Cardiac septum (tissue), 1 donor: ENCODE measurements at places on chromosomes 12 and 14. TPM values are rescaled to one million over a fixed set of nuclear protein-coding genes. Genes with fewer than 3 reads are reported as not detected.

DNA sequence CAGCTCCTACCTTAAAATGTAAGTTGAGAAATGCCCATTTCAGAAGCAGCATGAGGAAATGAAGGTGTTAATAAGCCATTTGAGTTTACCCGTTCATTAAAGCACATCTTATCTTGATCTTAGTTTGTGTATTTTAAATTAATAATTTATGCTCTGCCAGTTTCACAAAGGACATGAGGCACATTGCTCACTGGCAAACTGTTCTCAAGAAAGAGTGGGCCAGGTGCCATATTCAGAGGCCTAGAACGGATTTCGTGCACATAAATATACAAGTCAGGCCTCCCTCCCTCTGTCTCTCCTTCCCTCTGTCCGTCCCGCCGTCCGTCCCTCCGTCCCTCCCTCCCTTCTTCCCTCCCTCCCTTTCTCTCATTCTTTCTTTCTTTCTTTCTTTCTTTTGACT, 29.5 kb downstream of the CPM start:
- no peak for DNase-seq

DNA sequence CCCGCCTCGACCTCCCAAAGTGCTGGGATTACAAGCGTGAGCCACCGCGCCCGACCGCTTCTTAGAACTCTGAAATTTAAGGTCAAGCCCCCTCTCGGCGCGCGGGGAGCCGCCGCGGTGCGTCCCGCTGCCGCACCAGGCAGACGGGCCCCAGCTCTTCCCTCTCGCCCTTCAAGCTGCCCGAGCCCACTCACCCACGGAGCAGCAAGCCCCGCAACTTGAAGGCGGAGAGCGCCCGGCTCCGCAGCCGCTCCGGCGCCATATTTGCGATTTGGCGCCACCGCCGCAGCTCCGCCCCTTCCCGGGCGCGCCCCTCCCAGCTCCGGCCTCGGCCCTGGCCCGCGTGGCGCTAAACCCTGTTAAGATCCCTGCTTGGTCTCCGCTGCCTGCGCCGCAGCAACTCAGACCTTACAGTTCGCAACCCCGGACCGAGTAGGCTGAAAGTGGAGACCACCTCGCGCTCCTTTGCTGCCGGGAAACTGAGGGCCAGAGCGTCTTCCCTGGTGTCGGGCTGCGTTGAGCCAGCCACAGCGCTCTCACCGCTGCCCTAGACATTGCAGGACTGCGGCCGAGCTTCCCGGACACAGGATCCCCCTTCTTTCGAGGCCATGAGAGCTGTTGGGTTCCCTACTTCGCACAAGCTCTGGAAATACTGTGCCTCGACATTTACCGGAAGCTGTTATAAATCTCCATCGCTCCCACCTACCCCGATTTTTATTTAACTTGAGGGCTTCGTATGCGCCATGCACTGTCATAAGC, at the start of gene POLE2:
Gene POLE2, minus strand, starts transcription at position 273 of the 759 bp plus-strand sequence. Its CDS starts 11 bp downstream, at position 262.
- DNase-seq, result peak; percentile 87

DNA sequence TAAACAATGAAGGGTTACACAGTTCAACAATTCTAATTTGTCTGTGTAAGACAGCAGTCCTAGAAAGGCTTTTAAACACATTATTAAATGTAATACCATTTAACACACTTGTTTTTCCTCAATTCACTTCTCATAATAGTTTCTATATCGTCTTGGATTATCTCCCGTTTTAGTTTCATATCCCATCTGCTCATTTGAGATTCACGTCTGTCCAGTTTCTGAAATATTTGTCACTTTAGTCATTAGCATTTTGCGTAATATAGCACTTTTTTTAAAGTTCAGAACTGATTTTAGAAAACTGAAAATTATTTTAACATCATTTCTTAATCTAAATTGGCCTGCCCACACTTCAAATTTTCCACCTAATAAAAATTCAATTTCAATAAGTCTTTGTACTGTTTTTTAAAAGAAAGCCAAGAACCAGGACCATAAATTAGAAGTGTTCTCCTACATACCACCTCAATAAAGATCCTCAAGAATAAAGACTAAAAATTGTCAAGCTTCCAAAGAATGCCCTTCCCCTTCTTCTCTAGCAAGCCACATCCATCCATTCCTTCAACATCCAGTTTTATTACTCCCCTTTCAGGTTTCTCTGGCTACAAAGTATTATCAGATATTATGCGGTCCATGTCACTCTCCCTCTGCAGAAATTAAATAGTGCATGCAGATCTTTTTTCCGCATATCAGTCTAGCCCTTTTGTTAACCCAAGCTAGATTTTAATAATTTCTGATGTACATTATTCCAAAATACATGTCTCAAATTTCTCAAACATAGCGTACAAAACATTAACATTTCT, 11.9 kb downstream of the MED13L start:
- DNase-seq, result no peak

- DNase-seq, result no peak
These were observed 188.9 kb upstream of the FOXG1 start for GRCh38 chr14:28577711-28578131.

- DNase-seq, result no peak
These were observed 88.7 kb downstream of the ACADS start for GRCh38 chr12:120814203-120814902.

- DNase-seq, result no peak
These were observed 33.8 kb downstream of the DMAC2L start for GRCh38 chr14:50345846-50346422.

DNA sequence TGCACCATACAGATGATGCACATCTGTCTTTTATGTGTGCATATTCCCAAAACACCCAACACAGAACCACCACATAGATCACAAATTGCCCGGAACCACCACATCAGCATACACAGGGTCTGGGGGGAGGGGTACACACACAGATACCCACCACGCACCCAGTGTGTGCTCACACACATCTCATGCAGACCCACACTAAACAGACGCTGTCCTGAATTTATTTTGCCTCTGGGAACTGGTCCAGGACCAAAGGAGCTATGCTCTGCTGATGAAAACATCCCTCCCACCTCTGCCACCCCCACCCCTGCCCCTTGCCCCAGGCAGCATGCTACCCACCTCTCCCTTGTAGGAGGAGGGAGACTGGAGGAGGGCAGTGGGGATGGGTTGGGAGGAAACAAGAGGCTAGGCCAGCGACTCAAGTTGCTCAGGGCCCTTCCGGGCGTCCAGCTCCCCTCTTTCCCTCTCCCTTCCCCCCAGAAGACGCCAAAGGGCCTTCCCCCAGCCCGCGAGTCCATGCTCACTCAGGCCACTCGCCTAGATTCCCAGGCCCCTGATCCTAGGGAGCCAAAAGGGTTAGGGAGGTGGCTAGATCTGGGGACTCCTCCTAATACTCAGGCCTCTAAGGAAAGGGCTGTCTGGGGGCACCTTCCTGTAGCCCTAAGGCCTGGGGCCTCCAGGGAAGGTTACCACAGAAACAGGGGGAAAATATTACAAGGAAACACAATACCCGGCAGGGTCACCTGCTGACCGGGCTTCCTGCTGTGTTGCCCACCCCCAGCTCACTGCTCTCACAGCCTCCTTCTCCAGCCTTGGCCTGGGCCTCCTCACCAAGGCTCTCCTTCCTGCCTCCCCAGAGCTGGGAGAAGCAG, 3.1 kb downstream of the HDAC7 start:
- no peak for DNase-seq

DNA sequence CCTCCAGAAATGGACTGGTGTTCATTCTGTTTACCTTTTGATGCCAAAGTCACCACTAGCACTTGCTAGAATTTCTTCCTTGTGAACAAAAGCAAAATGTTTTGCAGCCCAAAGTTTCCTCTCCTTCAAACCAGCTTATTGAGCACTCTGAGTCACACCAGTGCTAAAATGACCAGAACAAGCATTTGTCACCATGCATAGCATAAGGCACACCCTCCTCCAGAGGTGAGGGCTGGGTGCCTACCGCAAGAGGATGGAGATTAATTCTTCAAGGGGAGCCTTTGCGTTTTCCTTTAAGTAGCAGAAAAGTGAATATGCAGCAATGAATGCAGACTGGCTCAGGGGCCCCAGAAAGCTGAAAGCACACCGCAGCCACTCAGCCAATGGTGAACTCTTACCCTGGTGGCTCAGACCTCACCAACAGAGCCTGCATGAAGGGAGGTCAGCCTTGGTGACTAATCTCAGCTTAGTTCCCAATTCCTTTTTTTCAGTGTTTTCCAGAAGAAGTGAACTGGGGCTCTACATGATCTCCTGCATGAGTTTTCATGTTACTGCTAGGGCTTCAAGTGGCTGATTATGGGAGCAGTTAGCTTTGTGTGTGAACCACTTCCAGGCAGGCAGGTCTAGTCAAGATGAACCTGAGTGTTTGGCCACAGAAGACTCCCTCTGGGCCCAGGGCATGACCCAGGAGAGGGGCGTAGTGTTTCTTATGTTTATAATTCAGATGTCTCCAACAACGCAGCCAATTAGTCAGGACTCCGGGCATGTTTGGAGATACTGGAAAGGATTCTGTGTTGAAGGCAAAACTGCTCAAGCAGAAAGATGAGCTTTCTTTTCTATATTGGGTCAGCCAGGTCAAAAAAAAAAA, 96.3 kb downstream of the PAX9 start:
- no peak for DNase-seq

DNA sequence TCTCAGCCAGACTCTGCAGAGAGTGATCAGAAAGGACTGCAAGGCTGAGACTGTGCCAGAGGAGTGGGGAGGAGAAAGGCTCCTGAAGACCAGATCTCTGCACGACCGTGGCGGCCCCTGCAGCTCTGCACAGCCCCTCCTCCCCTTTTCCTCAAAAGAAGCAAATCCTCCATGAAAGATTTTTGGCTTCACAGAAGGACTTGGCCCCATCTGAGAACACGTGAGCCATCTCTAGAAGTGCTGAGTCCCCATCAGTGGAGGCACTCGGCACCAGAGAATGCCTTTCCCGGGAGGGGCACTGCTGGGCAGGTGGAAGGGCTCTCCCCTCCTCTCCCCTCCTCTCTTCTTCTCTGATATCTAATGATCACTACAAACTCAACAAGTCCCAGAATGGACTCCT, 6.8 kb downstream of the FIGNL2 start:
- DNase-seq, result no peak

DNA sequence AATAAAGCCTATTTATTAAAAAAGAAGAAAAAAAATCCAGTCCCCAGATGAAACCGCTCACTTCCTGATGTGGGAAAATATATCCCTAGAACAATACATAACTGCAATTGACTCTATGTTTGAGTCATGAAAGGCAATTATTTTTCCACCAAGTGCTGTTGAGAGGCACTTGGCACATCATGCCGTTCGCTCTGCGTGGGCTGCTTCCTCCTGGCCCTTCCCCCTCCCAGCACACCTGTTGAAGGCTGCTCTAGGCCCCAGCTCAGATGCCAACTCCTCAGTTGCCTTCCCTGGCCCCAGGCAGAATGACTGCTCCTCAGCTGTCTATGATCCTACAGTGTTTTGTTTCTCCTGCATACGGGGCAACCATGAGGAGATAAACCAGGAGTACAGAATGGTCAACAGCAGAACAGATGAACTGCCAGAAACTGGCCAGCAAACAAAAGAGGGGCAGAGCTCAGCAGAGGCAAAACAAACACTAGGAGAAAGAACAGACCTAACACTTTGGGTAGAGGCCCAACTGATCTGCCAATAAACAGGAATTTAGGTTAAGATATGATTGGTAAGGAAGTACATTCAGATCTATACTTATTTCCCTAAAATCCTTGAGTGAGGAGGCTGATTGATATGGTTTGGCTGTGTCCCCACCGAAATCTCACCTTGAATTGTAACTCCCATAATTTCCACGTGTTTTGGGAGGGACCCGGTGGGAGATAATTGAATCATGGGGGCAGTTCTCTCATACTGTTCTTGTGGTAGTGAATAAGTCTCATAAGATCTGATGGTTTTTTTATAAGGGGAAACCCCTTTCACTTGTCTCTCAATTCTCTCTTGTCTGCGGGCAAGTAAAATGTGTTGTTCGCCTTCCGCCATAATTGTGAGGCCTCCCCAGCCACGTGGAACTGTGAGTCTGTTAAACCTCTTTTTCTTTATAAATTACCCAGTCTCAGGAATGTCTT, 58.6 kb downstream of the SLC38A1 start:
- no peak for DNase-seq

DNA sequence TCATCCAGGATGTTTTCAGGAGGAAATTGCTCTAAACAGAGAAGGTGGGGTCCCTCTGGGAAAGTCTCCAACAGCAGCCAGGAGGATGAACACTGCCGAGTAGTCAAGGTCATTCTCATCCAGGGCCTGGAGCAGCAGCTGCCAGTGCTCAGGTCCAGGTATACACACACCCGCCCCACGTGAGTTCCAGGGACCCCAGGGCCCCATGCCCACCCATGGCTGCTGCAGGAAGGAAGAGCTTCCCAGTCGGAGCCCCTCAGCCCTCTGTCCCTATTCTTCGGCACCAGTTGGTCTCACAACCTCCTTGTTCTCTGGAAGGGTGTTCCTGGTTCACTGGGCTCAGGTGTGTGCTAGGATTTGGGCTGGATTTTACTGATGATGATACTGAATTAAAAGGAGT, 72.7 kb downstream of the ACTN1 start:
- no peak for DNase-seq

DNA sequence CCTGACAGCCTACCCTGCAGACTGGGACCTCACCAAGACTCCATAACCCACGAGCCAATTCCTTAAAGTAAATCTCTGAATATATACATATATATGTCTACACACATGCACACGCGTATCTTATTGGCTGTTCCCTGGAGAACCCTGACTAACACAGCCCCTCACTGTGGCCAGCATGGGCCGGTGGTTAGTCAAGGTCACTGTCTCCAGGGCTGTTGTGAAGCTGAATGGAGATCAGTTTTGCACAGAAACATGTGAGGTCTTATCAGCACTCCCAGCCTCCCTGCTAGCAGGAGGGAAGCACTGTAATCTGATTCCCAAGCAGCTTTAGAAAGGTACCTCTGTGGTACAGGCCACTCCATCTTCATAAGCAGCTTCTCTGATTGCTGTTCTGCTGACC, 46.6 kb upstream of the PLEKHG6 start:
- DNase-seq, result no peak

- DNase-seq, result no peak
These were observed 7.1 kb upstream of the MRPL52 start for GRCh38 chr14:22822571-22823098.

GRCh38 chr14:33573301-33573880, 377.5 kb downstream of the EGLN3 start:
- no peak for DNase-seq

GRCh38 chr14:56490379-56490778, 89.2 kb upstream of the TMEM260 start:
- no peak for DNase-seq

DNA sequence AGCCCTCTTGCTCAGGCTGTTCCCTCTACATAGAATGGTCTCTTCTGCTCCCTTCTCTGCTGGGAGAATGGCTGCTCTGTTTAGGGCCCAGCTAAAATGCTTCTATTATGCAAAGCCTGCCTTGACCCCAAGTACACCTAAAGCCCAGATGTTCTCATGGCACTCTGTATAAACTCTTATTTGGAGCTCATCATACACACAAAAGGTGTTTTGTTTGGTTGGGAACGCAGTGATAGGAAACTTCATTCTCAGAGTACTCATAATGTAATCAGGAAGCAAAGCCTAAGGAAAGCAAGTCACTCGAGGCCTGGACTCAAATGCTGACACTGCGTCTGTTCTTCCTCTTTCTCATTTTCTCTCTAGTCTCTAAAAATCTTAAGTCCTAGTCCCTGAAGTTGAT, 38.2 kb upstream of the SYCP3 start:
- no peak for DNase-seq

Gene SPTB
- 113 TPM for total RNA-seq

Gene CDKL1
- total RNA-seq, result 3.8 TPM

Gene SLCO1B3
- not detected for total RNA-seq
